ENCODE measurements at places on chromosomes 7 and 10.

DNA sequence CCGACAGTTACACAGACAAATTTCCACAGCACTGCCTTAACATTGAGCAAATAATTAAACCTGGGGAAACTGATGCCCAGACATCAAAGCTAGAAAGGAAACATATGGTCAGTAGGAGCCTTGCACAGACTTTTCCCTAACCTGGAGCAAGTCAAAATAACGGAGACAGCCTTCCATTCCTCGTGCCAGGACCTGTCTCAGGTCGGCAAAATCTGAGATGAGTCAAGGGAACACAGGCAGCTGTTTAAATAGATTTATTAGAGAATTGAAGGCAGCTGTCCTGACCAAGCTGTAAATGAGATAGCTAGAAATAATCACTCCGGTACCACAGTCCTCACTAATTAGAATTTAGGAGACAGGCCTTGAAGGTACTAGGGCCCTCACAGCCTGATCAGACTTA, 81.2 kb downstream of the RAMP3 start:
- no peak for DNase-seq

DNA sequence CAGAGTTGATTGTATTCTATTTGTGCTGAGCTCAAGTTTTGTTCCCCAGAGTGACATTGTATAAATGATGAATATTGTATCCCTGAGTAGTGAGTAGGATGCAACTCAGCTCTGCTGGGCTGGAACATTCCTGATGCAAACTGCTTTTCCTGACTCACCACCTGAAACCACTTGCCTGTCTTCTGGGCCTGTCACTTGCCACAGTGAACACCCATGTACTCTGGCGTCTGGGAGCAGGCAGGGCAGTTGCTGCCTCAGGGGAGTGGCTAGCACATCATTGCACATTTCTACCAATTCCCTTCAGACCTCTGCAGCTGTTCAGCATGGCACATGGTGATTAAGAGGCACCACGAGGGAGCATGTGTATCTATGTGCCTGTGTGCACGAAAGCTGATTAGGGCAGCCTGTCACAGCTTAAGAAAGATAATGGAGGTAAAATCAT, 157.3 kb downstream of the SND1 start:
- DNase-seq: no peak

GRCh38 chr10:29555091-29555745, 79.6 kb downstream of the SVIL start:
- DNase-seq: no peak

DNA sequence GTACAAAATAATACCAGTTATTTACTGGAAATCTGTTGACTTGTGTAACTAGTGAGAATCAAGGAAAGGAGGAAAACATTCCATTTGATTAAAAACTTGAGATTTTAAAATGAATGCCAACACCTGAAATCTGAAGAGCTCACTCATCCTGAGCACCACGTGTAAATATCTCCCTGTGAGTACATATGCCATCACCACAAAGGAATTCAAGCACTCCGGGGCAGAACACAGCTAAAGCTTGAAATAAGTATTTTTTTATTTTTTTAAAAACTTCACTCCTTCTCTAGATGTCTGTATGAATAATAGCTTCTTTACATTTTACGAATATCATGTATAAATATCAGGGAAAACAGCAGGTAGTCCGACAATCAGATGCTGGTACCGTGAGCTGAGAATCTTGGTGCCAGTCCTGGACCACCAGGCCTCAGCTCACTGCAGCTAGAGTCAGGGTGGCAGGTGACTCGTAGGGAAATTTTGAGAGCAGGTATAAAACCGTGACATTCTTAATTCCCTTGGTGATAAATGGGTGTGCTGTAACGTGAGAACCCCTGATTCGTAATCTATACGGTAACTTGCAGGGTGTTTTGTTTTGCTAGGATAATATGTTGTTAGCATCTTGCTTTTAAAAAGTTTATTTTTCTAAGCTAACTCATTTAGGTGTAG, 12.7 kb downstream of the LMTK2 start:
- no peak for DNase-seq

DNA sequence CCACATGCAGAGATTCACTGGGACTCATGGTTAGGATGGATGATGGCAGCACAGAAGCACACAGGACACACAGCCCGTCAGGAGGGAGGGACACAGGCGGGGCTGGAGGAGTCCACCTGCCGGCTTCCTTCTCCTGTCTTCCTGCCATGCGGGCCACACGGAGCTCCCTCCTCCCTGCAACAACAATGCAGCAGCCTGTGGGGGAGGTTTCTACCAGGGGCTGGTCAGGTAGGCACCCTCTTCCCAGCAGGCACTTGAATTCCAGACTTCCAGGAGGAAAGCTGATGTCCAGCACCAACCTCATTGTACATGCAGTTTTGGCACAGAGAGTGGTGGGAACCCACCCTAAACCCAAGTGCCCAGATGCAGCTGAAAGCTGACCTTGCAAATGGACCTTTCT, 341.2 kb downstream of the GLRX3 start:
- no peak for DNase-seq

GRCh38 chr10:2978574-2979273, 88.6 kb upstream of the PFKP start:
- no peak for DNase-seq

- no peak for DNase-seq
Measured at GRCh38 chr7:122528879-122529481, 169.9 kb downstream of the RNF133 start.

DNA sequence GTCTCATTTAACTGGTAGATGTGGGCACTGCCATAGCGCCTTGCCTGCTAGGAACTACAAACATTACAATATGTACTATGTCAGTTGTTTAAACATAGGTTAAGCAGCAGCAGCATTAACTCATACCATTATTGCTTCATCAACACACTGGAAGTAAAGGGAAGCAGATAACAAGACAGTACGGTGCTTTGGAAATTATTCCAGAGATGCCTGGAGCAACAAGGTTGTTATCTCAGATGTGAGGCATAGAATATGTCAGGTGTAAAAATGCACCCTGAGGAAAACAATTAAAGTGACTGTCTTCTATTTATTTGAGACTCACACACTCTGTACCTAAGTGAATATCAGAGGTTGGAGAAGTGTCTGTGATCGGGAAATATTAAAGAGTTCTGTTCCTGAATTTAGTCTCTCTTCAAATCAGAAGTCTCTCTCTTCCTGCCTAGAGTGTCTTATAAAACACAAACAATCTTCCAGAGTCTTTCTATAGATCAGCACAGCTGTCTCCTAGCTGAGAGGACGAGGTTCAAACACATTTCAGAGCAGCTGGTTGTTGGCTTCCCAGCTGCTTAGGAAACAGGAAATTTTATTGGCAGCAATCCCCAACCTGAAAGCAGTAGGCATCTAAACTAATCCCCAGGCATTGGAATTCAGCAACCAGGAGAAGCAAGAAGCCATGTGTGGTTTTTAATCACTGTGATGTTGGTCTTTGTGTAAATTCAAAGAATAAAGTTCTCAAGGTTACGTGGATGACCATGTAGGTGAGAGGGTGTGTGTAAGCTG, 994.4 kb upstream of the LRRTM3 start:
- DNase-seq: no peak

GRCh38 chr7:87961754-87962153, 27.7 kb downstream of the ADAM22 start:
- DNase-seq: no peak

DNA sequence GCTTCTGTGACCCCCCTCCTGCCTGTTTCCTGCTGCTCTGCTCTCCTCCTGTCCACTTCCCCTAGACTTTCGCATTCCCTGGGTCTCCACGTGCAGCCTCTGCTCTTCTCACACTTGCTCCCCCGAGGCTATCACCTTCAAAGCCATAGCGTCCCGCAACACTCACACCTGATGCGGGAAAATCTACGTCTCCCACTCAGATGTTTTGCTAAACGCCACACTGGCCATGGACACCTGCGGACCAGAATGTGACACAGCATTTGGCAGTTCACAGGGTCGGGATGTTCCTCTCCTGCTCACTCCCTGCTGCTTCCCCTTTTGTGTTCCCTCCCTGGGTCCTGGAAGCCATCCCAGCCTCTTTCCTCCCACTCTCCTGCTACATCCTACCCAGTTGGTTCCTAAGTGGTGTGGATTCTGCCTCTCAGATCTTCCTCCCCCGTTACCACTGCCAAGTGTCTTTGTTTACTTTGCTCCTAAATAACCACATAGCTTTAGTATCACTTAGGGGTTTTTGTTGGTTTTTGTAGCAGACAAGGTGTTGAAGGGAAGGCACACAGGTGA, 33.7 kb upstream of the RBM33 start:
- DNase-seq: no peak

DNA sequence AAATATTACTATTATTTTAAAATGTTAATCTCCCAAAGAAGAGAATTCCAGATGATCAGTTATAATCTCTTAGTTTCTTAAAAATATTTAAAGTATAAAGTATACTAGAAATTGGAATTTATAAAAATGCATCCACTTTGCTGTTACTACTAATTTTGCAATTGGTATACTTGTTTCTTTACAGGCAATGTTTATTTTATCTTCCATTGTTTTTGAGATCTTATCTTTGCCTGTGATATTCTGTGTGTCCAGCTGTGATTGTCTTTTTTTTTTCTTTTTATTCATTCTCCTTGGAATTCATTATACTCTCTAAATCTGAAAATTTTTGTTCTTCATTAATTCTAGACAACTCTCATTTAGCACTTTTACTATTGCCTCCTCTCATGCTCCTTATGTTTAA, 652.6 kb downstream of the TNS3 start:
- no peak for DNase-seq

DNA sequence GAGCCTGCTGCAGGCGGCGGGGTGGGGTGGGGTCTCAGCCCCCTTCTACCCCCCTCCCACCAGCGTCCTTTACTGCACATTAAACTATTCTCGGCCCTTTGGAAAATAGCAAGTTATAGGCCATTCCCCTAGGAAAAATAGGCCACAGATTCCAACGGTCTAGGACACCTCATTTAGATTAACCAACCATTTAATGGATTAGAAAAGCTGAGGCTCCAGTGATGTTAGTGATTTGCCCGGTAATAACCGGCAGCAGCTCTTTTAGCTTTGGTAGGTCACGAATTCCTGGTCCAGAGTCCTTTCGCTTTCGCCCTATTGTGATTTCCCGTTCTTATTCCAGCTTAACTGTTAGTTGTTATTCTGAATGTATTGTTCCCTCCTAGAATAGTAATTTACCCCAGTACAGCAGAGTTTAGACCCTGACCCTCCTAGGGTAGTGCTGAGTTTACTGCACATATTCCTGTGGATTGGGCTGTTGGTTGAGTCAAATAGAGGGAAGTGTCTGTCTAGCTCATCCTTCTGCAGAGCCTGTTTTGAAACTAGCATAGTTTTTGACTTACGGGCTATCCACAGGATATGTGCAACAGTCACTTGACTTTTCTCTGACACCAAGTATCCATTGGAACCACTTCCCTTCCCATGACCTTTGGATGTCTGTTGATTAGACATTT, 754 bp downstream of the GSTO1 start:
- DNase-seq: no peak

DNA sequence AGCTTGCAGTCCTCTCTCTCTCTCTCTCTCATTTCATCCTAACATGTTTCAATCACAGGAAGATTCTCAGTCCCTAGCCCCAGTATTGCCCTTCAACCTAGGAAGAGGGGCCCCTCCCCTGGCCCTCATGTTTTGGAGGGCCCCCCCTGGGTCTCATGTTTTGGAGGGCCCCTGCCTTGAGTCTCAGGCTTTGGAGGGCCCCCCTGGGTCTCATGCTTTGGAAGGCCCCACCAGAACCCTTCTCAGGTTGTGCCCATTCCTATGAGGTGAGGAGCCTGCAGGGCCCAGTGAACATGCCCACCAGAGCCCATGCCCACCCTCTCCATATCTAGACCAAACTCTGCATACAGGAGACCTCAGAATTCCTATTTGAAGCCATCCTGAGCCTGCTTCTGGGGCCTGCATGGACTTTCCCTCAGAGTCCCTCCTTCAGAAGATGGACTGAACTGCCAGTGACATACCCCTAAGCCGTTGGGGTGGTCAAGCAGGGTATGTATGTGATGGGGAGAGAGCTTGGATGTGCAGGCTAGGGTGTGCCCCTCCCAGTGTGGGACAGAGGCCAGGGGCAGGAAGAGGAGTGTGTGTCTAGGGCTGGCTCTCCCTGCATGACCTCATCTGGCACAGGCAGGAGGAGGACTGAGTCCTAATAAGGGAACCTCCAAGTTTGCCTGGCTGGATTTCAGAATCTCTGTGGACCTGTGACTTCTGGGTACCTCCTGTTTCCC, 8.1 kb upstream of the VDAC2 start:
- no peak for DNase-seq
